Activated CD8-positive, alpha-beta memory T cell treated with anti-CD3 and anti-CD28 coated beads for 4 hours (primary cell): ENCODE measurements at places on chromosomes 6 and 20.
A peak's percentile ranks its signal among the peaks of the same experiment; 100 is the strongest.

DNA sequence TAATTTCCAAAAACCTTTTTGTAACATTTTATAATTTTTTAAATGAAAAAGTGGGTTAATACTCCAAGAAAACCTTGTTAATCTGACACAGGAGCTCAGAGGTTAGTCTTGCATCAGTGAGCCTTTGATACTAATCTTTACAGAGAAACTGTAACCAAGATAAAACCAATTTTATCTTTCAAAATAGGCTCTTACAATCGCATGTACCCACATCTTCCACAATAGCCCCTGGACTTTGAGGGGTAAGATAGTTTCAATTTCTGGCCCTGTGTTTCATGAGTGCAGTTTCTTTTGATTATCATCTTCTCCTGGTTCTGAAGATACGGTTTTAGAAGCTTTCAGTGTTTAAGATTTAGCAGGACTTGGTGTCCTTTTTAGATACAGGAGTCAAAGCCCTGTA is 34.5 kb upstream of the MAS1L start:
- DNase-seq: no peak

GRCh38 chr6:123830120-123830519 is 26.5 kb downstream of the NKAIN2 start:
- no peak for DNase-seq

- DNase-seq: no peak
Measured at GRCh38 chr20:43761386-43762340, 34.9 kb upstream of the GTSF1L start.

DNA sequence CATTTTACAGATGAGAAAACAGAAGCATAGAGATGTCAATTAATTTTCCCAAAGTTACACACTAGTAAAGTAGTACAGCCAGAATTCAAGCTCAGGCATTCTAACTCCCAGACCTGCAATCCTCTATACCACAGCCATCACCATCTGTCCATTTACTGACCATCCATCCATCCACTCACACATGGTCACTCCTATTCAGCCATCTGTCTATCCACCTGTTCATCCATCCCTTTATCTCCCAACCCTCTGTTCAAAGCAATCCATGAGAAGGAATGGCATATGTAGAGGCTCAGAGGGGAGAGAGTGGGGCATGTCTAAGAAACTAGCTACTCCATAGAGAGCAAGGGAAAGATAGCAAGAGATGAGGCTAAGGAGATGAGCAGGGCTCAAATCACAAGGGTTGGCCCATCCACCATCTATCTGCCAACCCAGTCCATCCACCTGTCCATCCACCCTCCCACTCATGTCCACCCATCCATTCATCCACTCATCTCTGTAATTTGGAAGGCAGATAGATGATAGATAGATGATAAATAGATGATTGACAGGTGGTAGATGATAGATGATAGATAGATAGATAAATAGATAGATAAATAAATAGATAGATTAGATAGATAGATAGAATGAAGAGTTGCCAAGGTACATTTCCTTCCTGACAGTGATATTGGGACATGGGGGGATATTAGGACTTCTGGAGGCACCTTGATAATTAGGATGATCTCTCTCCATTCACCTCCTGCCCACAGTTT is 12.2 kb upstream of the C6orf132 start:
- DNase-seq: no peak

GRCh38 chr6:87093651-87094050 is 1.3 kb downstream of the CGA start:
- DNase-seq: no peak

DNA sequence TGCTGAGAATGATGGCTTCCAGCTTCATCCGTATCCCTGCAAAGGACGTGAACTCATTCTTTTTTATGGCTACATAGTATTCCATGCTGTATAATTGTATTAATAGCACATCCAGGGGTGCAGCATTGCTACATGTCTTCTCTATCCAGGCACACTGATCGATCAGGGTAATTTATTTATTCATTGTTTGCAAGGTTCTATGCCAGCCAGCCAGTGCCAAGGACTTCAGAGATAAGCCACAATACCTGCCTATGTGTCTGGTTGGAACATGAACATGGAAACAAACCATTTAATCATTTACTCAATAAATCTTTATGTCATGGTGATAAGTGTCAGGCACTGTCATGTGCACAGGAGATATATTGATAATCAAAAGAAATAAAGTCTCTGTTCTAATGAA is 5.8 kb upstream of the OR2B3 start:
- DNase-seq: no peak

- no peak for DNase-seq
Measured at GRCh38 chr20:35007891-35008290, 52.2 kb downstream of the MYH7B start.

DNA sequence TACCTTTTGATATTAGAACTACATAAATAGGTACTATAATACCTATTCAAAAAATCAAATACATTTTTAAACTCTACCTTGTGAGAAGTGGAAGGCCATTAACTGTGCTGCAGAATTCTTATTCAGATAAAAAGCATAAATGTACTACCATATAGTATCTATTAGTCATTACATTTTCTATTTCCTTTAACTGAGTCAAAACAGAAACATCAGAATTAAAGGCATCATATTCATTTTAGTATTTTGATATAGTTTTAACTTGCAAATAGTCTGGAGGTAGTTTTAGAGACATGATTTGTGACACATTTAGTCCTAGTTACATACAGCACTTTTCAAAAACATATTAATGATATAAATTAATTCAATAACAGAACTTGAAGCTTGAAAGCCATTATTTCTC is 39.9 kb upstream of the TAB2 start:
- no peak for DNase-seq

DNA sequence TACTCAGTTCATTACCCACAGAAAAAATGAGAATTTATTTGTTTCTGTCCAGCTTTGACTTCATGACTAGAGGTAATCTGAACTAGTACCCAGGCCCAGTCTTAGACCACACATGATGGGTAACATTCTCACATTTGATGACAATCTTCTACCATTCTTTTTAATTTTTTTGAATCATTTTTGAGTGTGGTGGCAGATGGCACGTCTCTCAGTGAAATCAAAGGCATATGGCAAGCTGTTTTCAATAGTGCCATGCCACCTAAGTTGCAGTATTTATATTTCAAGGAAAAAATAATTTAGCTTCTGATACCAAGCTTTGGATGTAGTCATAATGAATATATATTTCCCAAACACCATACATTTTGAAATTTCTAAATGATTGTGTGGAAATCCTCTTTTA is 88.8 kb upstream of the HS3ST5 start:
- no peak for DNase-seq

DNA sequence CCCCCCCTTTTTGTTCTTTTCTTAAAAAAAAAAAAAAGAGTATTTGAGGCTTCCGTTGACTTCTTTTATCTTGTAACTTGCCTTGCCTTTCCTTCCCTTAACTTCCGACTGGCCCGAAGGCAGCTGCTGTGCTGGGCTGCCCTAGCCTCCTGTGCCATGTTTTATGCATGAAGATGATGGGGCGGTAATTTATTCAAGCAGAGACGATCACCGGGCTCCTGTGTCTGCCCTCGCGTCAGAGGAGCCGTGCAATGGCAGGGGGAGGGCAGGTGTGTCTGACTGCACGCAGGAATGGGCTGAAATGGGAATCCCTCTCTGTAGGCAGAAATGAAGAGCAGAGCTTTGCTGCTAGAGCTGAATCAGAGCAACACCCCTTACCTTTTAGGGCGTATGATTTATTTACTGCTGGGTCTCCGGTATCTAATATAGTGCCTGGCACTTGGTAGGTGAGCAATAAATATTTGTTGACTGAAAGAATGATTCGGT is 106.3 kb upstream of the RIPOR2 start:
- DNase-seq: no peak

DNA sequence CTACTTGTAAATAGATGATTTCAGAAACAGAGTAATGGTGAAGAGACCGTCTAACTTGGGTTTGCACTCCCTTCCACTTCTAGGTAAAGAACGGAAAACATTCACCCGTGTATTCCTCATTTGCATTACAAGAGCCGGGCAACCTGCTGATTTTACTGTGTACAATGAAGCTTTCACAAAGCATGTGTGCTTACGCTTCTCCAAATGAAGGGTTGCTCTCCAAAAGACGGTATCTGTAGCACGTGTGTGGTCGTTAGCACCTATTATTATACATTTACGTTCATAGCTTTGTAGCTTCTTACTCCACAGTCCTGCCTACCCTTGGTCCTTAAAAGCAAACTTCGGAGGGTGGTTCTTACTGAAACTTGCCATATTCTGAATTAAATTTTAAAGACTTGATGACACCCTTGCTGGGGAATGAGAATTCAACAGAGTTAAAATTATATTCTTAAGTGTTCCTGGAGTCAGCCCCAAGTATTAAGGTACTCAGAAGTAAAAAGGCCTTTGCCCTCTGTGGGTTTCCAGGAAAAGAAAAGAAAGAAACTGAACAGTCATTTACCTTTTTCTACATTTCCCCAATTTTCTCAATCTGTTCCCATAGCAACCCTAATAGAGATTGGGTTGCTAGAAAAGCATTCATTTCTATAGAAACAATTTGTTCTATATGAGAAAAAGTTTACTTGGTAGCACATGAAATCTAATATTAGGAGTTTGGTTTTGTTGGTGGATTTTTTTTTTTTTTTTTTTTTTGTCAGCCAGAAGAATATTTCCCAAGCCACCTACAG is 61.9 kb upstream of the KCNG1 start:
- DNase-seq: no peak

DNA sequence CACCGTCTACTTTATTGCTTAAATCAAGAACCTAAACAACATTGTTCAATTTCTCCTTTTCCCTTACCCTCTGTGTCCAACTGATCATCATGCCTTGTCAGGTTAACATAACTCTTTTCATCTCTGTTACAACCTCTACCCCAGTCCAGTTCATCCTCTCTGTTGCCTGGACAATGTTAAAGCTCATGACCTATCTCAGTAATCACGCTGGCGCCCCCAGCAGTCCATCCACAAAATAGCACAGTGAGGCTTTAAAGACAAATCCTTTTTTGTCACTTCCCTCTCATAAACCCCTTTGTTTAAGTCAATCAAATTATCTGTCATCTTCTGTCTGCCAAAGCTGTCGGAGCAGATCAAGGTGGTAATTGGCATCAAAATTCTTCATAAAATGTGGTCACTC is 140.1 kb downstream of the QKI start:
- peak; percentile 28 for DNase-seq

DNA sequence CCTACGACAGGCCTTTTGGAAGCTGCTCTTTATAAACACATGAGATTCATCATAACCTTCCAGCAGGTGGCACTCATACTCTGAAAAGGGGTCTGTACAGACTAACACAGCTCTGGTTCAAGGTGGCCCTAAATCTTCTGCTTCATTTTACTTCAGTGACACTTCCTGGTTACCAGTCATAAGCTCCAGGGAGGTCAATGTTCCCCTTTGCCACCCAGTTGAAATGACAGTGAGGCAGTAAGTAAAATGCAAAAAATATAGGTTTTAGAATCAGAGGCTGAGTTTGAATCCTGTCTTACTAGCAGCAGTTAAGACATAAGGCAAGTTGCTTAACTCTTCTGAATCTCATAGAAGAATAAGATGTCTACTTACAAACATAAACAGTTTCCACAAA is 132.8 kb downstream of the CDK19 start:
- DNase-seq: peak; percentile 47

DNA sequence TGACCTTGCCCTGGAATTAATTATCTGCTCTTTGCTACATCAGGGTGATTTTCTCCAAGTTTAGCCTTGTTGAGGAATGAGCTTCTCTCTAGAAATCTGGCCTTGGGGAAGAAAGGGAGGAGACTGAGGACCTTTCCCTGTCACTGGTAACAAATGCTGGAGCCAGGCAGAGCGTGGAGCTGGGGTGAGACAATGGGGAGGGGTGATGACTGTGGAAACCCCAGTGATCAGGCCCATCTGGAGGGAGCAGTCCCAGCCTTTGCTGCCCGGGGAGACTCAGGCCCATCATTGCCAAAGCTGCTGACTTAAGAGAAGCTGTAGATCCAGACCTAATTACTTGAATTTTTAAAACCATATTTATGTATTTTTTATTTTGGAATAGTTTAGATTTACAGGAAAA is 31.3 kb downstream of the BCAS4 start:
- no peak for DNase-seq

DNA sequence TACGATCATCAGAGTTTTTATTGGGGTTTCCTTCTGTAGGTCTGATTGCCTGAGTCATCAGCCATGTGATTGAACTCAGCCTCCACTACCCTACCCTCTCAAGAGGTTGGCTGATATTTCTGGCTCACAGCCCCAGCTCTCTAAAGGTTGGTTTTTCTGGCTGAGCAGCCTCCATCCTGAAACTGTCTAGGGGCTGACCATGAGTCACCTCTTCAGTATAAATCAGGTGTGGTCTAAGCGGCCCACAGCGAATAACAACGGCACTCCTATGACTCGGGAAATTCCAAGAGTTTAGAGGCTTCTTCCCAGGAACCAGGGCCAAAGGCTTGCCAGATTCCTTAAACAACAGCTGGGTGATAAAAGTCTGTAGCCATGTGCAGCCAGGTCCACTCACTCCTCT is 115.5 kb downstream of the SOD2 start:
- DNase-seq: no peak
